Hippocampal formation (tissue), 2 donors: ENCODE measurements at places on chromosomes 4 and X.
A peak's percentile ranks its signal among the peaks of the same experiment; 100 is the strongest.

- no peak for DNase-seq
These were observed 12.0 kb upstream of the NAT8L start for GRCh38 chr4:2047031-2047660.

- DNase-seq: no peak
These were observed 106.0 kb downstream of the GPR143 start for GRCh38 chrX:9659571-9660195.

- DNase-seq: peak; percentile 53
These were observed 45.8 kb downstream of the SLC39A8 start for GRCh38 chr4:102299354-102300107.

DNA sequence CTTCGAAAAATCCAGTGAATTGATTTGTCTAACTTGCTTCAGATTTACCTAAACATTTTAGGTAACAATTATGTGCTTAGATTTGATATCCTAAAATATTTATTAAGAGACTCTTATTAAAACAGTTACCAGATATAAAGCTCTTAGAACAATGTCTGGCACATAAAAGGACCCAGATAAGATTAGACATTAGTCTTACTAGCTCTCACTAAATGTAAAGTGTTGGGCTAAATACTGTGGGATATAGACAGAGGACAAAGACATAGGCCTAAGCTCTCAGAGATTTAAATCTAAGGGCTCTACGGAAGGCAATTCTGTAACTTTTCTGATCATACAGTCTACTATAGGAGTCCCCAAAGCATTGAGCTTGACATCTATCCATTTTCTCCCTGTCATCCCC is 94.4 kb upstream of the TRPC3 start:
- DNase-seq: no peak

DNA sequence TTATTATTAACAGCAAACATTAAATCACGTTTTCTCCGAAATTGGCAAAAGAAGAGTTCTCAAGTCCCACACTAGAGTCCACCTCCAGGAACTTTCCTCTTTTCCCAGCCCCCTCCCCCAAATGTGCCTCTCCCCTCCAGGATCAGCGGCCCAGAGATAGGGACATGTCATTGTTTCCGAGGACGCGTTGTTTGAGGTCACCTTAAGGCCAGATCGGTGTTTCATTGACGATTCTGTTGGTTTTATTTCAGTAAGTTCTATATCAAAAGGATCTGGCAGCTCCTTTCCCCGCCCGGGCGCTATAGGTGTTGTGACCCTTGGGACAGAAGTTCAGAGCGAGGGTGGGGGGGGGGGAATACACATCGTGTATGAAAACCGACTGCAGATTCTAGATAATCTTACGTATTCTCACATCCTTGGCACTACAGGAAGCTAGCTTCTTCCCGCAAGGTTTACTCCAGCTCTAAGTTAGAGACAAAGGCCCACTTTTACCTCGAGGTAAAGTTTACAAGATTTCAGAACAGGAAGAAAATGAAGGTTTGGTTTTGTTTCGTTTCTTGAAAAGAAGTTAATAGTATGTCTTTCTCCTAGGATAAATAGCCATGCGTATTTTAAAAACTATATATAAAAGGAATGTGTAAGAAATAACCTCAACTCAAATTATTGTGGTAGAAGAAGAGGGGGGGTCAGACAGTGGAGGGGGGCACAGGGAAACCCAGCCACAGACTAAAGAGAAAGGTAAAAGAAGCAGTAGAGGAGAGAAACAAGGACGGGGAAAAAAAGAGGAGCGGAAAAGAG is 739 bp upstream of the MSX1 start:
- no peak for DNase-seq

DNA sequence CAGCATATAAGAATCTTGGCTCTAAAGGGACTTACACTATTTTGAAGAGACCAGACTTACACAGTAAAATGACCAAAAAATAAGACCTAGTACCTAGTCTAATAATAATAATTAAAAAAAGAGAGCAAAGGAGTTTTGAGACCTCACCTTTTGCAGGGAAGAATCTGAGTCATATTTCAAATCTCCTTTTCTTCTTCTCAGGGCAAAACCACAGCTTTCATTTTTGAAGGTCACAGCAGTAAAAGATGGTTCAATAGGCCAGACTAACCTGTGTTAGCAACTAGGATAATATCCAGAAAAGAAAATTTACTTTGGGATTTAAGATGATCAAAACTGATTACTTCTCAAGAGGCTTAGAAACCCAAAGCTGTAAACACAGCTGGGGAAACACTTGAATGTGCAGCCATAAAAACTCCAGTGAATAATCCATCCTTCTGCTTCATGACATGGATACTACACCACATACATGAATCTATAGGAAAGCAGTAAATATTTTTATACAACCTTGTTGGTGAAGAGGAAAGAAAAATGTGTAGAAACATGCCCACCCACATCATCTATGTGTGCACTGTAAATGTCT is 25.9 kb upstream of the LNX1 start:
- no peak for DNase-seq

- DNase-seq: no peak
These were observed 7.2 kb downstream of the SPATA18 start for GRCh38 chr4:52058275-52058674.

DNA sequence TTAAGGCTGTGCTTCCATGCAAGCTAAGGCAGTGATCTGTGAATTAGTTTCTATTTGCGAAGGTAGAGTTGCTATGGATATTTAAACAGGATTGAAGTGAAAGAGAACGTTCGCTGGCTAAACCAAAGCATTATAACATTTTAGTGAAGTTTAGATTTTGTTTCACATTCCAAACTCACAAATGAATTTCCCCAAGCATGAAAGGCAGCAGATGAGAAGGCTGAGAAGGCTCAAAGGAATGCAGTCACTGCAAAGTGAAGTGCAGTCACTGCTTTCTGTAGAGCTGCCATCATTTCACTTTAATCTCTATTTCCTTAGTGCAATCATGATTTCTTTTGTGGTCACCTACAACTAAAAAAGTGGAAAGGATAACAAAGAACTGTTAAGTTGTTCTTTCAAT is 334.7 kb upstream of the NR3C2 start:
- DNase-seq: no peak

- DNase-seq: no peak
These were observed 11.5 kb upstream of the TBC1D1 start for GRCh38 chr4:37879365-37879764.
